Common myeloid progenitor, CD34-positive (primary cell): ENCODE measurements at places on chromosomes 12 and 14.

- no peak overlapping the region for H3K4me3 ChIP-seq
- H3K27me3 ChIP-seq: no peaks in the 10 kb centered on the region
- H3K27ac ChIP-seq: no peak overlapping the region
Measured at GRCh38 chr12:106275458-106275857, 27.1 kb upstream of the TCP11L2 start.

GRCh38 chr14:68440820-68441219 is 352.0 kb downstream of the ZFP36L1 start:
- peaks cover 11% of the 10 kb centered on the region for H3K4me1 ChIP-seq
- no peaks in the 10 kb centered on the region for H3K27me3 ChIP-seq
- no peak for DNase-seq
- no peak overlapping the region for H3K27ac ChIP-seq
- no peak overlapping the region for H3K4me3 ChIP-seq

DNA sequence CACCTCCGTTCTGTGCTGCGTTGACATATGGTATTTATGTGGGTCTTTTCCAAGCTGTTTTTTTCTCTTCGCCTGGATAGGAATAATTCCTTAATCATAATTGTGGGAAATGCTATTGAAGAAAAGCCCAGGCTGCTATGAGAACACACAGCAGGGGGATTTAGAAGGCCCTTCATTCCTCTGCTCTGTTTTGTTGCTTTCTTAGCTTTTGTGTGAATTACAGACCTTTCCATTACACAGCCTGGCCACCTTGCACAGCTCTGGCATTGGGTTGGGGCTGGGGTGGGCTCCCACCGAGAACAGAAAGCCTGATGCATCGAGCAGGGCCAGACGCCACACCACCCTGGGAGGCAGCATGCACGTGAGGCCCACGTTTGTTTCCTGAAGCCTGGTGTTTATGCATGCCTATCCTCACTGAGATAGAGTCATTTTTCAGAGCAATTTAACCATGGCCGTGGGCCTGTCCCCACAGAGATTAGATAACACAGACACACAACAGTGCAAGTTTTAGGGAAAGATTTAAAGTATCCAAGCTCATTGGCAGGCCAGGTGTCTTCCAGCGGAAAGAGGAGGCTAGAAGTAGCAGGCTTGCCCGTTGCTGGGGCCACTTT is 287.6 kb upstream of the PWP1 start:
- H3K36me3 ChIP-seq: no peaks in the 10 kb centered on the region
- no peak overlapping the region for H3K27ac ChIP-seq
- no peaks in the 10 kb centered on the region for H3K27me3 ChIP-seq
- no peak overlapping the region for H3K4me3 ChIP-seq
- H3K4me1 ChIP-seq: peaks cover 10% of the 10 kb centered on the region

GRCh38 chr12:88145567-88146505 is 3.7 kb downstream of the TMTC3 start:
- peaks cover 10% of the 10 kb centered on the region for H3K4me1 ChIP-seq
- H3K27ac ChIP-seq: no peak overlapping the region
- no peak overlapping the region for H3K4me3 ChIP-seq
- H3K36me3 ChIP-seq: no peaks in the 10 kb centered on the region

DNA sequence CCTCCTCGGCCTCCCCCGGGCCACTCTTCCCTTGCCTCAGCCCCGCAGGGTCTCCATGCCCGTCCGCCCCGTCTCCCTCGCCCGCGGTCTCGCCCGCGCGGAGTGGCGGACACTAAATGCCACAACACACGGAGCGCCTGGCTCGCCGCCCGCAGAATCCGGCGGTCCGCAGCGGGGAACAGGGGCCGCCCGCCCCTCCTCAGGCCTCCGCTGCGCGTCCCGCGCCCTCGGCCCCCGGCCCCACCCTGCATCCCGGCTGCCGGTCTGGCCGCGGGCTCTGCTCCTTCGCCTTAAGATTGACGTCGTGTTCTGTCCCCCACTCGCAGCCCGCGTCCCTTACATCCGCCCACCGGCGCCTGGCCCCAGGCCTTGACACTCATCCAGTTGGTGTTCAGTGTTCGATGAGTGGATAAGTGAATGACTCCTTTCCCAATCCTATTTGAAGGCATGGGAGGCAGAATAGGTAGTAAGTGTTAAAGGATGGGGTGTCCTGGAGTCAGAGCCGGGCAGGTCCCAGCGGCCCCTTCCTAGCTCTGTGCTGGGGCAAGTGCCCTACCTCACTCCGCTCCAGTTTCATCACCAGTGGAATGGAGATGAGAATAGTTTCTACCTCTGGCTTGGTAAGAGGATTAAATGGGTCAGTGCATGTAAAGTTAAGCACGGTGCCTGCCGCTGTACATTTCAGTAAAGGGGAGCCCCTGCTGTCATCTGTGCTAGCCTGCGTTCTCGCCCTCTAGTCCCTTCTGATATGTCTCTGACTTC is 622 bp downstream of the TECPR2 start:
- peak overlapping the region; percentile 96 for H3K27ac ChIP-seq
- H3K27me3 ChIP-seq: no peaks in the 10 kb centered on the region
- no peaks in the 10 kb centered on the region for H3K36me3 ChIP-seq
- peaks cover 20% of the 10 kb centered on the region for H3K4me1 ChIP-seq
- peak; percentile 38 for DNase-seq

- H3K4me3 ChIP-seq: no peak overlapping the region
- H3K27ac ChIP-seq: no peak overlapping the region
- H3K27me3 ChIP-seq: no peaks in the 10 kb centered on the region
- peaks cover 15% of the 10 kb centered on the region for H3K4me1 ChIP-seq
- H3K36me3 ChIP-seq: no peaks in the 10 kb centered on the region
Measured at GRCh38 chr12:89173096-89173495, 179.2 kb downstream of the DUSP6 start.

- no peaks in the 10 kb centered on the region for H3K4me1 ChIP-seq
- H3K4me3 ChIP-seq: no peak overlapping the region
- no peaks in the 10 kb centered on the region for H3K36me3 ChIP-seq
- no peak for DNase-seq
- no peaks in the 10 kb centered on the region for H3K27me3 ChIP-seq
Measured at GRCh38 chr12:70948236-70948975, 27.9 kb upstream of the PTPRR start.

- no peaks in the 10 kb centered on the region for H3K27me3 ChIP-seq
- no peaks in the 10 kb centered on the region for H3K4me1 ChIP-seq
- no peaks in the 10 kb centered on the region for H3K36me3 ChIP-seq
- DNase-seq: no peak
- H3K4me3 ChIP-seq: no peak overlapping the region
- H3K27ac ChIP-seq: no peak overlapping the region
Measured at GRCh38 chr14:58942516-58942915, 246.0 kb upstream of the DAAM1 start.

DNA sequence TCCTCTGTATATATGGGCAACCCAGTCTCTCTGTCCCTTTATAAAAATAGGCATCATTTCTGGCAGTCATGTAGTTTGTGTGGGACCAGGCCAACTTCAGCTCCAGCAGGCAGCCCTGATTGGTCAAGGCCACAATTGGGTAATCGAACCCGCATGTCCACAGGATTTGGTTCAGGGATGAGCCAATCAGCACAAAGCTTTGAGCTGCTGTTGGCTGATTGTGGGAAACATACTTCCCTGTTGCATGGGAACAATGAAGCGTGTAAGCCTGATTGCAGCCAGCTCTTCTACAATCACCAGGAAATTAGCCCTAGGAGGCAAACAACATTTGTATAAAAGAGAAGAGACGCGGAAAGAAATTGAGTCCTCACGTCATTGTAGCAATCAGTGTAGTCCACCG is 328.6 kb downstream of the PCNX1 start:
- no peaks in the 10 kb centered on the region for H3K36me3 ChIP-seq
- no peak overlapping the region for H3K27ac ChIP-seq
- no peaks in the 10 kb centered on the region for H3K4me1 ChIP-seq
- H3K4me3 ChIP-seq: no peak overlapping the region

DNA sequence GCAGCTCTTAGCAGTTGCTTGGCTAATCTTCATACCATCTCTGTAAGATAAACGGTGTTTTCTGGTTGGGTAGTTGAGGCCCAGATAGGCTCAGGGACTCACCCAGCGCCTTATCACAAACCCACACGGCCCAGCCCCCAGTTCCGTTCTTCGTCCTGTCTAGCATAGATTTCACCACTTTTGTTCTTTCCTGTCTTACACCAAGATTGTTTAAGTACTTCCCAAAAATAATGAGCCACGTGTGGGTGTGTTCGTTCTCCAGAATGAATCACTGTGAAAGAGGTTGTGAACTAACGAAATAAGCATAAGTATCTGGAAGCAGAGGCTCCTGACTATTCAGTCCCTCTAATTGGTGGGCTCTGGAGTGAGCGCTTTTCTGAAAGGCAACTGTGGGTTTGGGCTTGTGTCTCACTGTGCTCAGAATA is 21.4 kb downstream of the ACVR1B start:
- peak overlapping the region; percentile 5 for H3K4me3 ChIP-seq
- peak; percentile 95 for DNase-seq
- peaks cover 22% of the 10 kb centered on the region for H3K36me3 ChIP-seq
- H3K27me3 ChIP-seq: no peaks in the 10 kb centered on the region
- no peak overlapping the region for H3K27ac ChIP-seq

DNA sequence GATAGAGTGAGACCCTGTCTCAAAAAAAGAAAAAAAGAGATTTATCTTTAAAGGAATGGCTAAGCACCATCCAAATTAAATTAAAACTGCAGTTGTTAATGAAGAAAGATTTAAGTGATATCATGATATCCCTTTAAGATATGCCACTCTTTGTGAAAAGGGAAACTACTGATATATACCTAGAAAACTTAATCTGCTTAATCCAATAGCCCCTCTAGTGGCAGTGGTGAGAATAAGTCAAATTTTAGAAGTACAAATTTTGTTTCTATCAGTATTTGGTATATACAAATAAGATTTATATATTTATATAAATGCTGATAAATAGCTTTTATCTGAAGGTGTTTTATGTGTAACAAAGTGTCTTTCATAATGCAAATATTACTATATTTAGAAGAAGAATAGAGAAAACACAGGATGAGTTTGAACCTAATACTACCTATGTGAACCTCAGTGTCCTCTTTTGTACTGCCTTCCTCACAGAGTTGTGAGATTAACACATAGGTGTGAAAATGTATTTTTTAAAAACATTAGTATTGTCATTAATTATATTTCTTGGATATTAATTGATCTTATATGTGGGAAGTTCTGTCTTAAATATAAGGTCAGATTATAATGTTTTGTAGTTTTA is 51.4 kb upstream of the GARIN2 start:
- H3K4me1 ChIP-seq: peaks cover 2% of the 10 kb centered on the region
- DNase-seq: peak; percentile 41
- no peak overlapping the region for H3K4me3 ChIP-seq
- no peaks in the 10 kb centered on the region for H3K27me3 ChIP-seq
- H3K36me3 ChIP-seq: no peaks in the 10 kb centered on the region

- no peak overlapping the region for H3K27ac ChIP-seq
- peaks cover 5% of the 10 kb centered on the region for H3K4me1 ChIP-seq
- H3K4me3 ChIP-seq: no peak overlapping the region
Measured at GRCh38 chr14:104093366-104094055, 8.0 kb downstream of the ASPG start.
